Vagina (tissue), 2 donors: ENCODE measurements at places on chromosomes 4 and X.

GRCh38 chr4:152534541-152535359 is 1.1 kb downstream of the FBXW7 start:
- no peak for DNase-seq

GRCh38 chr4:9964879-9965278 is 56.4 kb downstream of the SLC2A9 start:
- DNase-seq = no peak

- no peak for DNase-seq
Measured at GRCh38 chrX:68717663-68718442, 70.4 kb downstream of the STARD8 start.

DNA sequence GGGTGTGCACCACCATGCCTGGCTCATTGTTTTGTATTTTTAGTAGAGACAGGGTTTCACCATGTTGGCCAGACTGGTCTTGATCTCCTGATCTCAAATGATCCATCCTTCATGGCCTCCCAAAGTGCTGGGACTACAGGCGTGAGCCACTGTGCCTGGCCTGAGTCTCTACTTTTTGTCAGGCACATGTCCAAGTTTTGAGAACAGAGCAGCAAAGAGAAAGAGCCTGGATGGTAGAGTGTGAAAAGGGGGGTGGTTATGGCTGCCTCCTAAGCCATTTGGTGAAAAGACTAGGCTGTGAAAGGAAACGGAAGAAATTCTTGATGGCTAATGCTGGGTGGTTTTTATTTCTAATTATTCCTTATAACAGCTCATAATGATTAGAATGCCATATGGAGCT is 63.4 kb downstream of the GAB1 start:
- no peak for DNase-seq

GRCh38 chr4:127533028-127533700 is 99.6 kb upstream of the INTU start:
- no peak for DNase-seq
